Ureter (tissue), 1 donor: ENCODE measurements at places on chromosomes 1 and 21. TPM values are rescaled to one million over a fixed set of nuclear protein-coding genes. Genes with fewer than 3 reads are reported as not detected.

DNA sequence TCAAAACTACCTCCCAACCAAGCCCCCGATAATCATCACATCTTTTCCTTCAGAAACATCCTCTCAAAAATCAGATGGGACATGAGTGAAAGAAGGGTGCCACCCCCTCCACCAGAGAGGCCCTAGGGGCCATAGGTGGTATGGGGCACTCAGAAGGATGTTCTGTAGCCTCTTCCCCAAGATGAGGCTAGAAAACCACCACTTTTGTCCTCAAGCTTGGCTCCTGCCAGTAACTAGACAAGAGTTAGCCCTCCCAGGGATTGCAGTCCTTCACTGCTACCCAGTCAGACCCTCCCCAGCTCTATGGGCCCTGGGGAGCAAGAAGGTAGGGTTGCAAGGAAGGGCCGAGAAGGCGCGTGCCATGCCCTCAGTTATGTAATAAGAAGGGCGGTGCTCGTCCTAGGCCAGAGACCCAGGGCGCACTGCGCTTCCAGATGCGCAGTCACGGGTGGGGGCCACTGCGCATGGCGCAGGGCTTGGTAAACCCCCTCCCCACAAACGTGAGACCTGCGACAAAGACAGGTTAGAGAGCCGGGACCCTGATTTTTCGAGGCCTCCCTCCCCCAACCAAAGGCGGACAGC, 69.7 kb downstream of the CD46 start:
- DNase-seq, result peak; percentile 54

GRCh38 chr21:45640001-45640887, 3.3 kb upstream of the PCBP3 start:
- no peak for DNase-seq

- DNase-seq, result no peak
Observed at GRCh38 chr1:87404296-87404695, 75.6 kb downstream of the LMO4 start.

- no peak for DNase-seq
Observed at GRCh38 chr1:194723067-194723466, 1536.7 kb upstream of the B3GALT2 start.

DNA sequence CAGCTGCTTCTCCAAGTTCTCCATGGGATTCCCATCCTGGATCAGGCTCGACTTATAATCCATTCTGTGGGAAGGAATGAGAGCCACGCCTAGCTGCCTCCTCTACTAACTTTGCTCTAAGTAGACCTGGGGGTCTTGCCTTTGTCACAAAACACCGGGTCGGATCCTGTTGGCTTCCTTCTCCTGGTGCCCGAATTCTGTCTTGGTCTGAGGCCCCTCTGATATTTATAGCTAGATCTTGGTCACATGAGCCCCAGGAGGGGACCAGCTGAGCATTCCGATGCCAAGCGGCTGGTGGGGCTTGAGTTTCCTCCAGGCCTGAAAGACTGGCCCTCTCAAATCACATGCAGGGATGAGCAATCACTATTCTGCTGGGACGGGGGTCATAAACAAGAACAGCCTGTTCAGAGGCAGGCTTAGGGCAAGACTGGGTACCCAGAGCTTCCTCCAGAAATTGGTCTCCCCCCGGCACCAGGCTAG, at the start of gene TRIM63:
Gene TRIM63, minus strand, starts transcription at position 199 of the 480 bp plus-strand sequence. Its CDS starts 136 bp downstream, at position 63.
- DNase-seq, result no peak

Gene ITLN1
- total RNA-seq, result 16.8 TPM
